C1 segment of cervical spinal cord (tissue), 14 donors: ENCODE measurements at places on chromosomes 5 and 9.

DNA sequence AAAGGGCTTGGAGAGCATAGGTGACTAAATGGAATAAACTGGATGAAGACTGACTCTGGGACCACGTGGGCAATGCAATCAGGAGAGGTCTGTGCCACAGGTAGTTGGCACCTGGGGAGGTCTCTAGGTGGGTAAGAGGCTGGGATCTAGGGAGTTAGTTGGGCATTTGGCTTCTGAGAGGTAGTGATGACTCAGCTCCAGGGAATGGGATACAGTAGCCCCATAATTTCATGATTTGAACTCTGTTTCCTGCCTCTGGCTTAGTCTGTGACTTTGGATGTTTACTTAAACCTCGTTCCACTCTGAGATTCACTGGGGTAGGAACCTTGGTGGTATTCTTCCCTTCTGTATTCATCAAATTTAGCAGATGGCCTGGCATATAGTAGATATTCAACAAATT lies 240.8 kb downstream of the KIF4B start:
- no peak for DNase-seq

DNA sequence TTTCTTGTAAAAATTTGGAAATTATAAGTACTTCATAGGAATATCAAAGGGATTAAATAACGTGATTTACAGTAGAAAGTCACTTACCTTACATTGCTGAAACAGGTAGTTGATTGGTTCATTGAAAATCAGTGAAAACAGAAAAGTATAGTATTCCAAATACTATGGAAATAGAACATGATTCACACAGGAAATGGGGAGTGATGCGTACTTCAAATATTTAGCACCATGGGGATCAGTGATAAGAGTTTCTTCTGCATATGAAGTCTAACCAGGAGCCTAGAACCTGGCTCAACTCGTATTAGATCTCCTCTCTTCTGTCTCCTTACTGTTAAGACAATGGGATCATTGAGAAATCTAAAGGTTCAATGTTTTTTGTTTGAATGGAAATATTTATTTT lies 133.3 kb downstream of the FAM174A start:
- no peak for DNase-seq

GRCh38 chr5:96794757-96795156 lies 13.0 kb downstream of the ERAP1 start:
- no peak for DNase-seq

DNA sequence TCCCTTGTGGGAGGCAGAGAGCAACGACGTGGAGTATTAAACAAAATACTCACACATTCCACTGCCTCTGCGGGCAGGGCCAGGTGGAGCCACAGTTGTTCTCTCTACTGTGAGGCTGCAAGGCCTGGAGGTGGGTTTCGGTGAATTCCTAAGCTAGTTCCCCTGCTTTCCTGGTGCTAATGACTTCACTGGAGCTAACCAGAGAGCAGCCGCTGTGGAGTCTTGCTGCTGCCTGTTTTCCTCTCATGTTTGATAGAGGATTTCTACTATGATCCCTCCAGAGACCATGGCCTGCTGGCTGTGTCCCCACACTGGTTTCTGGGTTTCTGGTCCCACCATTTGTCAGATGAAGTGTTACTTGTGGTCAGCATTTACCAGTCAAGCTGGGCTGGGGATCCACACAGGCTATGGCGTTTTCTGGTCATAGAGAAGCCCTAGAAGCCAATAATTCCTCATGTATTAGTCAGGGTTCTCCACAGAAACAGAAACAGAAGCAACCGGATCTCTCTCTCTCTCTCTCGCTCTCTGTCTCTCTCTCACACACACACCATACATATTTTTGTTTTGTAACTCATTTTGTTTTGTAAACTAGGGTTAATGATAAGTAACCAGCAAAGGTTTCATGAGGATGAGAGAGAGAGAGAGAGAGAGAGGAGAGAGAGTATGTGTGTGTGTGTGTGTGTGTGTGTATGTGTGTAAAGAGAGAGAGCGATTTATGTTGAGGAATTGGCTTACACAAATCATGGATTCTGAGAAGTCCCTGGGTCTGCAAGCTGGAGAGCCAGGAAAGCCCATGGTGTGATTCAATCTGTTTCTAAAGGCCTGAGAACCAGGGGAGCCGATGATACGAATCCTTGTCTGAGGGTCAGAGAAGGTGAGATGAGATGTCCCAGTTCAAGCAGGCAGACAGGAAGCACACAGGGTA lies 403.0 kb downstream of the GADD45G start:
- no peak for DNase-seq

DNA sequence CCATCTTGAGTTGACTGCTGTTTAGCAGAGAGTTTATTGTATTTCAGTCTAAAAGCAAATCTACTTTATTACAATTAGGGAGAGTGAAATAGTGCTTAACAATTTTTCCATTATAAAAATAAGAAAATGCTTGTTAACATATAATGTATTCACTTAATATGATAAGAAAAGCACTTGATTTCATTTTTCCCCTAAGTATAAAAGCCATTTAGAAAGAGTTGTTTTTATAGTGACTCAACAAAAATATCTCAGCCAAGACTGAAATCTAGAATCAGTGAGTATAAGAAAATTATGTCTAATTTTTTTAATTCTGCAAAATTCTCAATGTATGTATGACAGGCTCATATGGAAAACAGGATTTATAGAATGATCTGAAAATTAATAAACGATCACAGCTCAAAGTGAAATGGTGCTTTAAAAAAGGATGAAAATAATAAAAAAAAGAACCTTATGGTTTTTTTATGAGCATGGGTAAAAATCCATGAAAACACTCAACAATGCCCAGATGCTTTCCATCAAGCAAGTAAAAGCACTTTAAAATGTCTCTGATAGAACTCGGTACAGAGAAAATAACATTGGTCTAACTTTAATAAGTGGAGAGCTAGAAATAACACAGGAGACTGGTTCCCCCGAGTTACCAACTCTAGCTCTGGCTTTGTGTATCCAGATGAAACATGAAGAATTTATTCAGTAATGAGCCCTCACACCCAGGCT lies 1057.8 kb upstream of the WWC1 start:
- no peak for DNase-seq

DNA sequence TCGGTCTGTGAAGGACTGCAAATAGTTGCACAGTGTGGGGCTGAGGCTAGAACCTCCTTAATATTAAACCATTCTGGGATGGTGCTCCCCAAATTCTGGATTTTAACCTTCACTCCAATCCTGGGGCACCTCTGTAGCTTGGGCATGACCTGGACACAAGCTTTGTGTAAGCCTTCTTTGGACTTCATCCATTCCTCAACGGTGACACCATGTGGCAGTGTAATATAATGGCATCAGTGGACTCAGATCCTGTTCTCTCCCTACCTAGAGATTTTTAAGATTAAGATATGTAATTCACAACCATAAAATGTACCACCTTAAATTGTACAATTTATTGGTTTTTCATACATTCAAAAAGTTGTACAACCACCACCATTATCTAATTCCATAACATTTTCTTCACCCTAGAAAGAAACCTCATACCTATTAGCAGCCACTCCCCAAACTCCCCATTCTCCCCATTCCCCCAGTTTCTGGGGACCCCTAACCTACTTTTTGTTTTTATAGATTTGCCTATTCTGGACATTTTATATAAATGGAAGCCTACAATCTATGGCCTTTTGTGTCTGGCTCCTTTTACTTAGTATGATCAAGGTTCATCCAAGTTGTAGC lies 4.8 kb upstream of the PLGRKT start:
- no peak for DNase-seq

DNA sequence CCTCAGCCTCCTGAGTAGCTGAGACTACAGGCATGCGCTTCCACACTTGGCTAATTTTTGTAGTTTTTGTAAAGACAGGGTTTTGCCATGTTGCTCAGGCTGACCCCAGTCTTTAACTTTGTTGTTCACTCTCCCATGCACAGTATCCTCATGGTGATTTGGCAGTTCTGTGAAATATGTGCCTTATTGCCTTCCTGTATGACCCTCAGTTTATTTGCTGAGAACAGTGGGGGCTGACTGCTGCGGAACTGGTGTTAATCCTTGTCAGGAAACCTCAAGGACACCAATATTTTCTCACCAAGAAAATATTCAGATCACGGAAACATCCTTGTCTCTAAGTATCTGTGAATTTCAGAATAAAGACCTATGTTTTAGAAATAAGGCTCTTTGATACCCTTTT lies 287.8 kb downstream of the ARRDC3 start:
- no peak for DNase-seq

GRCh38 chr5:26761045-26761444 lies 277.3 kb downstream of the CDH9 start:
- no peak for DNase-seq

GRCh38 chr5:90020575-90021538 lies 388.7 kb downstream of the CETN3 start:
- no peak for DNase-seq

DNA sequence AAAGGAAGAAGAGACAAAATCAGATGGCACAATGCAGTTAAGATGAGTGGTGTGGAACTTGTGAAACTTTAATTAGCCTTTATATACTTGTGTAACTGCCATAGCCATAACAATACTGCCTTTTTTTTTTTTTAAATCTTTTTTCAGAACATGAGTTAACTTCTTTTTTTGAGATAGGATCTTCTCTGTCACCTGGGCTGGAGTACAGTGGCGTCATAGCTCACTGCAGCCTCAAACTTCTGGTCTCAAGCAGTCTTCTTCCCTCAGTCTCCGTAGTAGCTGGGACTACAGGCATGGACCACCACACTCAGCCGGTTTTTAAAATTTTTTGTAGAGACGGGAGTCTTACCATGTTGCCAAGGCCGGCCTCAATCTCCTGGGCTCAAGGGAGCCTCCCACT lies 37.2 kb downstream of the GPBP1 start:
- DNase-seq: no peak

- no peak for DNase-seq
Measured at GRCh38 chr5:179800696-179801201, 5.9 kb downstream of the MGAT4B start.

DNA sequence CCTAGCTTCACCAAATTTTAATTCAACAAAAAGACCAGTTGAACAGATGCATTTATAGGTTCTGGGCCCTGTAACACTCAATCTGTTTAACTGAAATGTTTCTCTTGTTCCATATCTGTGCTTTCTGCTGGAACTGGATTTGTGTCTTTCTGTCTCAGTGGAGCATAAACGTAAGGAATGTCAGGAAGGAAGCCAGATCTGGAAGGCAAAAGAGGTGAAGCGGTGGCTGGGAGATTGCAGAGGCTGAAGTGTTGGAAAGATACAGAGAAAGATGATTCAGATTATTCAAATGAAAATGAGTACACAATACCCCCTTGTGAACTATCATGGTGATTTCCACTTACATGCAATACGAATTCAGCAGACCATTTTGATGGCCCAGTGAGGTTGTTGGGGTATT lies 406.8 kb downstream of the BRINP1 start:
- no peak for DNase-seq

- DNase-seq: peak; percentile 77
Measured at GRCh38 chr9:93134015-93134739, at the start of gene NINJ1. Gene NINJ1 (minus strand): TSS chr9:93134251. CDS start chr9:93134217, 34 bp downstream.

DNA sequence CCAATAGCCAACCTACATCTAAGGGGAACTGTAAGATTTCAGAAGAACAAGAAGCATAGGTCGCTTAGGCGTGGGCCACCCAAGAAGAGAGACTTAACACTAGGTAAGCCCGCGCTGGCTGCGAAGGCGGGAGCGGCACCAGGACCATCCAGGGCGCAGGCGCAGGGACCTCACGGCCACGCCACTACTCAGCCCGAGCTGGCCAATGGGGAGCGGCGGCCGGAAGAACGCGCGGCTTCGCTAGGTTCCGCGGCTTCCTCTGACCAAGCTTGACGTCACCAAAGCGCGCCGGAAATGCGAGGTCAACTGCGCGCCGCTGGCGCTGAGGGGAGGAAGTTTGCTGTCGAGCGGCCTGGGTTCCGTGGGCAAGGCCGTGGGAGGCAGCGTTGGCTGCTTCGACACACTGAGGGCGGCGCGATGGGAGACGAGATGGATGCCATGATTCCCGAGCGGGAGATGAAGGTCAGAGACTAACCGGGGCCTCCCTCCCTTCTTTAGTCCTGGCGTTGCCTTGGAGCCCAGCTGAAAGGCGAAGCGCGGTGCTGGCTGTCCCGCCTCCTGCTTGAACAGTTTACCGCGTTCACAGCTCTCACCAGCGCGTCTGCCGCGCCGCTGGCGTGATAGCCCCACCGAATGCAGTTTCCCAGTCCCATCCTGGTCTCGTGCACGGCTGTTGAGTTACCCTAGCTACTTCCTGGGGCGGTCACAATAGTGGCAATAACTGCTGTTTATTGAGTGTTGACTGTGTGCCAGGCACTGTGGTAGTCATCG lies at the start of gene NUP214:
TSS of gene NUP214 (plus strand) at position 299 of the 771 bp plus-strand sequence. CDS start at position 418, 119 bp downstream.
- DNase-seq: peak; percentile 99

DNA sequence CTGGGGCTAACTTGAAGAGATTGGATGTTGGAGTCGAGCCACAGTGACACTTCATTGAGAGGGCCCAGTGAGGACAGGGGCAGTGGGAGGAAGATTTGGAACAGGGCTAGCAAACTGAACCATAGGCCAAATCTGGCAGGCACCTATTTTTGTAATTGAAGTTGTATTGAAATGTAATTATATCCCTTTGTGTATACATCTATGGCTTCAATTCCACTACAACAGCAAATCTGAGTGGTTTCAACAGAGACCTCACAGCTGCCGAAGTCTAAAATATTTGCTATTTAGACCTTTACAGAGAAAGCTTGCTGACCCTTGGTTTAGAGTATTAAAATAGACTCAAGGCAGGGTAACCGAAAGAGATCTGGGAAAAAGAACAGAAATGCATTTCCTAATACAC lies 4.7 kb upstream of the TNFSF8 start:
- no peak for DNase-seq

GRCh38 chr5:176742246-176743105 lies 67.9 kb upstream of the UNC5A start:
- no peak for DNase-seq

DNA sequence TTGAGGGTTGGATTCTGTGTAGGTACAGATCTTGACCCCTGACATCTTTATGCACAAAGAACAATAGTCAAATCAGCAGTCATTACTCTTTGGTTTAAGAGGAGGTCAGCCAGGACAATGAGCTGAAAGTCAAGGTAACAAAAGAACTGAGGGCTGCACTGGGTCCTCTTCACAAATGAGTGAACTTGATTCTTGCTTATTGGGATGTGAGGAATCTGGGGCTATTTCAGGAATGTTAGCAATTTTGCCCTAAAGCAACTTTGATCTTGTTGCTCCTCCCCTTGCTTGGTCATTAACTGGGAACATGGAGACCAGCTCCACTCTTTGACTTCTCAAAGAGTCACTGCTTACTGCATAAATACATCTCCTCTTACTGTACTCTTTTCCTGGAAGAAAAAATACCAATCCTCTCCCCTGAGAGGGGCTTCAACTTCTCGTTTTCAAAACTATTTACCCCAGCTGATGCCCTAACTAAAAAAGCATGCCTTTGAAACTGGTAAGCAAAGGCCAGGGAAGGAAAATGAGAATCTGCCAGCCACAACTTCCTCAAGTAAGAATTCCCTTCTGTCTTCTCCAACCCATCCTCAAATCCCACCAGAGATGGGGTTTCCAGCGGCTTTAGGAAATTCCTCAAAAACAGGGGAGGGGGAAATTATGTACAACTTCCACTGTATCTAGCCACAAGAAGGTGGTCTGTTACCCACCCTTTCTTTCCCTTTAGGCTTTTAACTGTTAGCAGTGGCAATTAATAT lies 368.3 kb downstream of the ENC1 start:
- DNase-seq: no peak

GRCh38 chr5:135615581-135616260 lies 36.9 kb upstream of the CXCL14 start:
- DNase-seq: no peak
